ENCODE measurements at places on chromosomes 12 and 14.

DNA sequence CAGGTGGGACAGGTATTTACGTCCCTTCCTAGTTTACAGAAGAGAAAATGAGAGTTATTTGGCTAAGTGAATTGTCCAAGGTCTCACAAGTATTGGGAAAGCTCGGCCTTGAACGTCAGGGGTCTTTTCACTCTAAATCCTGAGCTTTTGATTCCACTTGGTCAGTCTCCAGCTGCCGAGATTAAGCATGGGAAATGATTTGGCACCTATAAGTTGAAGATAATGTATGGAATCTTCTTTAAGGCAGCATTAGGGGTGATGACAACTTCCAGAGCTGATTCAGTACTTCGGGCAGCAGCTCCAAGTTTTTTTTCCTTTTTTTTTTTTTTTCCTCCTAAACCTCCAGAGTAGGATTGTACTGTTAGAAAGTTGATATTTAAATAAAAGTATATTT, 722 bp downstream of the FAM234B start:
- peak; percentile 14 for DNase-seq

- DNase-seq = no peak
These were observed 482.0 kb downstream of the RMST start for GRCh38 chr12:97944576-97944975.

DNA sequence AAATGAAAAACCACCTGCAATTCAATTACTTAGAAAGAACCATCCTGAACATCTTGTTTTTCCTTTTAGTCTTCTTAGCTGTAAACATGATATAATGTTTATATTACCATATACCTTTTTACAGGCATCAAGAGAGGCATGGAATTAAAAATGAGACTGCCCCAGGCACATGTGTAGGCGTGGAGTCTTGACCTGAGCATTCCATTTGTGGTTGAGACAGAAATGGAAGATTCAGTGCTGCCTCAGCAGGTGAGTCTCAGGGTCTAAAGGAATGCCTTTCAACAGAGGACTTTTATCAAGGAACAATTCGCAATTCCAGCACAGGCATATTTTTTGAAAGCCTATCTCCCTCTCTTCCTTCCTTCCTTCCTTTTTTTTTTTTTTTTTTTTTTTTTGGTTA, 8.0 kb upstream of the NANOGNB start:
- DNase-seq = no peak

- DNase-seq = no peak
These were observed 163.5 kb downstream of the KTN1 start for GRCh38 chr14:55743551-55743950.

DNA sequence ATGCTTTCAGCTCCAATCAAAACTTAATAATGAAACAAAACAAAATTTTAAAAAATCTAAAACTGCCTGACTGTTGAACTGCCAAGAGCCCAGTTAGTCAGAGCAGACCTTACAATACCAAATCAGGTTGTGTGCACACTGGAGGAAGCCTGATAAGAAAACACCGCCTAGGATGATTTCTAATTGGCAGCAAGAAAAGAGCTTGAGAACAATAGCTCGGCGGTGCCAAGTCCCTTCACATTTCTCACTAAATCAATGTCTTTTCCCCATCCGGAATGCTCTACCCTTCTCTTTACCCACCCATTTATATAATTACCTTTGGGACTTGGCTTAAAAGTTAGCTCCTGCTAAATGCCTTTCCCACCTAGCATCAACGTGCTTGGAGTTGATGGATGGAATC, 256.7 kb downstream of the C12orf75 start:
- no peak for DNase-seq

- no peak for DNase-seq
These were observed 7.1 kb downstream of the ZFP36L1 start for GRCh38 chr14:68785534-68786490.

DNA sequence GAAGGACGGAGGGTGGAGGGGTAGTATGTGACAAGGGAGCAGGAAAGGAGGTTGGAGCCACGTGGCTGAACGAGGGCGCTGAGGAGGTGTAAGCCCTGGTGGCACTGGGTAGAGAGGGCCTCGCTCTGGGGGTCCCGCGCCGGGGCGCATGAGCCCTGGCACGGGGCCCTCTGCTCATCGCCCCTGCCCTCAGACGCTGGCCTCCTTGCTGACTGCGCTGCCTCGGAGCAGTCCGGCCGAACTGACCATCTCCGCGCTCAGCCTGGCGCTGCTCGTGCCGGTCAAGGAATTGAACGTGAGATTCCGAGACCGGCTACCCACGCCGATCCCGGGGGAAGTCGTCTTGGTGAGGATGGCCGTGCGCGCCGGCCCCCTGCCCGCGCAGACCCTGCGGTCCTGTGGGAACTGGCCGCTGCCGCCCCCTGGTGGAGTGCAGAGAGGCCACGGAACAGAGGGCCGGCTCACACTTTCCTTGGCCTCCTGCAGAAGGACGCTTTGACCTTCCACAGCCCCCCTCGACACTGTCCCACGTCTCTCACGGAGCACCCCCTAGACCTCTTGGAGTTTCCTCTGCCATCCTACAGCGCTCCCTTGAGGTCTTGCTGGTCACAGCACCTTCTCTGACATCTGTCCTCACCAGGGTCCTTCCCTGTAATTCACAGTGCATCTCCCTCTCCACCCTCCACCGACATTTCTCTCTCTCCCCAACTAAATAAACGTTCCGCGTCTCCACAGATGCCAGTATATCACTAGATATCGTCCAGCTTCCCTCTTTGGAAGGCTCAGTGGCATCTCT, 10.5 kb downstream of the ARHGEF25 start:
- DNase-seq = peak; percentile 83

DNA sequence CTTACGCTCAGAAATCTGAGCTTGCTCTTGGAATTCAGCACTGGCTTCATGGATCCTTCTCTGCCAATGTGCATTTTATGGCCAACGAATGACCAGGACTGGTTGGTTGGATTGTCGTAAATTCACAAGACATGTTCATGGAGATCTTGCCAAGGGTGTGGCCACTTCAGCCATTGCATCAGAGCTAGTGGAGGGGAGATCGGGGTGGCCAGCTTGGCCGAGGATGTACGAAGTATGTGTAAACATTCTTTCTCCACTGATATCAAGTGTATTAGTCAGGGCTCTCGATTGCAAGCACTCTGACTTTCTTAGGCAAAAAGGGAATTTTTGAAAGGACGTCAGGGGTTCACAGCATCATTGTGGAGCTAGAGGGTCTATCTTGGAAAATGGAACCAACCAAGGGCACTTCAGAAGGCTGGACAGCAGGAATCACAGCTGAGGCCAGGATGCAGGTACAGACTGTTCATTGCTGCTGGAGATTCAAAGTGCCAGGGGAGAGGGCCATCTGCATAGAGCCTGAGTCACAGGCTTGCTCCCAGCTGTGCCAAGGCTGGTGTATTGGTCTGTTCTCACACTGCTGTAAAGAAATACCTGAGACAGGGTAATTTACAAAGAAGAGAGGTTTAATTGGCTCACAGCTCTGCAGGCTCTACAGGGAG, 32.9 kb upstream of the ADGRD1 start:
- DNase-seq = no peak
